ENCODE measurements at places on chromosomes 3 and 15. TPM values are rescaled to one million over a fixed set of nuclear protein-coding genes. Genes with fewer than 3 reads are reported as not detected.

DNA sequence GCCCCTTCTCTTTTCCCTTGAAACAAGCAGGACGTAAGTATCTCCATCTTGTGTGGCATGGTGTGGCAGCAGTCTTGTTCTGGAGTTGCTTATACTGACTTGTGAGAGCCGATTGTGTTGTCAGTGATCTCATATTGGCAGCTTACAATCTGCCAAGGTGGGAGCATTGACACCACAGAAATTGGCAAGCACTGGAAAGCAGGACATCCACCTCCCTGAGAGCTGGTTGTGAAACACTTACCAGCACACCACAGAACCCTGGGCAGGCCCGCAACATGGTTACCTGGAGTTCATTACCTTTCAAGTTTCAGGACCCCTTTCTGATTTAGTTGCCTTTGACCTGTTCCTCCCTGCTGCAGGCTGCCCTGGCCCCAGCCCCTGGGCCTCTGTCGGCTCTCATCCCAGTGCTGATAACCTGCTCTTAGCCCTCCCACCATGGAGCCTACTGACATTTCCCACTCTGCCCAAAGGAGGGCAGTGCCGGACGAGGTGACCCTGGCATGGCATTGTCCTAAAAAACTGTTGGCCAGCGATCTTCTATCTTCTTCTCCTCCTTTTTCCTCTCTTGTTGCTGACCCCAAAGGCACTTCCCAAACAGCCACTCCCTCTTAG, 10.6 kb upstream of the ATP2B2 start:
- no peak for DNase-seq

DNA sequence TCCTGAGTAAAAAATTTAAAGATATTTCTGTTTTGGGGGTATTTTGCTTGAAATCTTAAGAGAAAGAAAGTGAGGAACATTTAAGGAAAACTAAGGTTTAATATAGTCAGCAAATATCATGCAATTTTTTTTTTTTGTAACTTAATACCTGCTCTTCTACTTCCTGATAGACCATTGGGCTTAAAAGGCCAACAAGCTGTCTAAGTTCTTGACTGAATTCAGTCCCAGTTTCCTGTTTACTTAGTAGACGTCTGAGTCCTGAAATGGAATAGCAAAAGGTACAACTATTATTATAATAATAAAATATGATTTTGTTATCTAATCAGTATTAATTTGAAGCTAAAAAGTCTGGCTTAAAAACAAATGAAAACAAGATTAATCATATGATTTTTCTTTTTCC, 37.9 kb downstream of the IQCB1 start:
- DNase-seq = no peak

DNA sequence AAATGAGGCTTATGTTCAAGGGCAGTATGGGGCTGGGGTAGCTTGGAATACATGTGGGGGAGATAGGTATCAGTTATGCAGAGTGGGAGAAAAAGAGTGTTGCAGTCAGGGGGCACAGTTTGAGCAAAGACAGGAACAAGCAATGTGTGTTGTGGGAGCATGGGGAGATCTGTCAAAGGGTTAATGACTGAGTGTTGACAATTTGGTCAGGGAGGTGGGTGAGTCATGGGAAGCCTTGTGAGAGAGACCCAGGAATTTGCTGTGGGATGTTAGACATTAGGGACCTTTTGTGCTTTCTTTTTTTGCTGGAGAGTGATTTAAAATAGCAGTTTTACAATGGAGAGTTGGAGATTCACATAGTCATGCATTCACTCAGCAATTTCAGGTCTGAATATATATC, 221.6 kb upstream of the NR2E3 start:
- DNase-seq = no peak

DNA sequence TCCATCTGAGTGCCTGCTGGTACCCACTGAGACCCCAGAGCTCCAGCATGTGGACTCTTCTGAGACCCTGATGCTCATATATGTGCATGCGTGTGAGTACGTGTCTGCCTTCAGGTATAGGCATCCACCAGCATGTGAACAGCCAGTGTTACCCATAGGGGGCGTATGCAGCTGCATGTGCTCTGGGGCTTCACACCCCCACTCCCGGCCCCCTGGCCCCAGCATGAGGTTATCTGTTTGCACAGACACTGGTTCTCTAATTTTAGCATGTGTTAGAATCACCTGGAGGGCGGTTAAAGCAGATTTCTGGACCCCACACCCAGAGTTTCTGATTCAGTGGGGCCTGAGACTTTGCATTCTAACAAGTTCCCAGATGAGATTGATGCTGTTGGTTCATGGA, 824 bp upstream of the CILP start:
- DNase-seq = peak; percentile 60

CHDH gene
- total RNA-seq = 1.0 TPM
